ENCODE measurements at places on chromosomes 2 and 18.

GRCh38 chr2:164053021-164053420 is 317.2 kb upstream of the FIGN start:
- DNase-seq: no peak

GRCh38 chr2:198102856-198103255 is 298.5 kb downstream of the PLCL1 start:
- DNase-seq: no peak

DNA sequence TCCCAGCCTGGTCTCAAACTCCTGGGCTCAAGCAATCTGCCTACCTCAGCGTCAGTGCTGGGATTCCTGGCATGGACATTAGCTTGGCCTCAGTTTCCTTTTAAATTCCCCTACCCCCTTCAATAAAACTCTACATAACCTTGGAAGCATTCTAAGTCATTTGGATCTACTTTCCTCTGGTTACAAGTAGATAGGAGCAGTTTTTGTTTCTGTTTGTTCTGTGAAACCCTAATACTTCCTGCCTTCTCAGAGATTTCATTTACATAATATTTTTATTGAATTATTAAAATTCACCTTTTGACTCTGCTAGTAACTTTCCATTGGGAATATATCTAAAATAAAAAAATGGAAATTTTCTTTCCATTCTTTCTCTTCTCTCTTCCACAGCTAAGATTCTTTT is 25.9 kb downstream of the GIGYF2 start:
- no peak for DNase-seq

DNA sequence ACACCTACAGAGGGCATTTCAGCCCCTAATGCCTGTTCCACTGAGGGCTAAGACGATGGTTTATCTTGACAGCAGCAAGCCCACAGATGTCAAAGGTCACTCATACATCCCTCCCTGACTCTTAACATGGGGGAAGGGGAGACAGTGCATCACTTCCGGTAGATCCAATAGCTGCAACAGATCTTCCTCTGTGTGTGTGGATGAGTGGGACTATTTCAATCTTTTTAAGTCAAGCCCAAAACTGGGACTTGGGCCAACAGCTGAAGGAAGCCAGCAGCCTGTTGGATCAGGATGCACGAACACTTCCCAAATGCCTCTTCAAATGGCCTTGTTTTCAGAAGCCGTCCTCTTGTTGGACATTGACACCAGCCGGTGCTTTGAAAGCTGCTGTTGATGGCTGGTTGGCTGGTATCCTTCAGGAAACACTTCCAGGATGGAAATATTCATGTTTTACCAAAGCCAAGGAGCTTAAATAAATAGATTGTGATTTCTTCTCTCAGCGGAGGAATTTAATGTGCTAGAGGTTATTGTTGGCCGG is 59.2 kb downstream of the IL1R2 start:
- no peak for DNase-seq

DNA sequence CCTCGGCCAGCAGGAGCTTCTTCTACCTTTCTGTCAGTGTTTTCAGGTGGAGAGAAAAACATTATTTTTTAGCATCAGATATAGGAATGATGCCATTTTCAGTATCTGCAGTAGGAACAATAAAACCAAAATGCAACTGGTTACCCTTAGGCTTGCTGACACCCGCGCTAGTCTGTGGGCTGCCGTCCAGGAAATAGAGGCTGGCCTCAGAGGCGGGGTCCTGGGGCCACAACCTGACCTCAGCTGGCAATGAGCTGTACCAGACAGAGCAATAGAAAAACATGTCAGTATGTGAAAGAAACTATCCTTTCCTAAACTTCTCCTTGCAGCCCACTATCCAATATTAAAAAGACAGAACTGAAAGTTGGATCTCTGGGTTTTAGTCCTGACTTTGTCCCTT is 4.6 kb upstream of the ST6GAL2 start:
- DNase-seq: no peak

GRCh38 chr2:11396467-11397445 is 52.3 kb upstream of the ROCK2 start:
- DNase-seq: no peak

GRCh38 chr2:224584785-224585210 is 365 bp downstream of the CUL3 start:
- DNase-seq: no peak

GRCh38 chr2:177296040-177296439 is 31.5 kb upstream of the NFE2L2 start:
- DNase-seq: no peak

GRCh38 chr2:172052000-172052983 is 33.0 kb upstream of the DLX1 start:
- DNase-seq: no peak

- no peak for DNase-seq
These were observed 82.7 kb upstream of the SLC39A10 start for GRCh38 chr2:195574312-195574711.

DNA sequence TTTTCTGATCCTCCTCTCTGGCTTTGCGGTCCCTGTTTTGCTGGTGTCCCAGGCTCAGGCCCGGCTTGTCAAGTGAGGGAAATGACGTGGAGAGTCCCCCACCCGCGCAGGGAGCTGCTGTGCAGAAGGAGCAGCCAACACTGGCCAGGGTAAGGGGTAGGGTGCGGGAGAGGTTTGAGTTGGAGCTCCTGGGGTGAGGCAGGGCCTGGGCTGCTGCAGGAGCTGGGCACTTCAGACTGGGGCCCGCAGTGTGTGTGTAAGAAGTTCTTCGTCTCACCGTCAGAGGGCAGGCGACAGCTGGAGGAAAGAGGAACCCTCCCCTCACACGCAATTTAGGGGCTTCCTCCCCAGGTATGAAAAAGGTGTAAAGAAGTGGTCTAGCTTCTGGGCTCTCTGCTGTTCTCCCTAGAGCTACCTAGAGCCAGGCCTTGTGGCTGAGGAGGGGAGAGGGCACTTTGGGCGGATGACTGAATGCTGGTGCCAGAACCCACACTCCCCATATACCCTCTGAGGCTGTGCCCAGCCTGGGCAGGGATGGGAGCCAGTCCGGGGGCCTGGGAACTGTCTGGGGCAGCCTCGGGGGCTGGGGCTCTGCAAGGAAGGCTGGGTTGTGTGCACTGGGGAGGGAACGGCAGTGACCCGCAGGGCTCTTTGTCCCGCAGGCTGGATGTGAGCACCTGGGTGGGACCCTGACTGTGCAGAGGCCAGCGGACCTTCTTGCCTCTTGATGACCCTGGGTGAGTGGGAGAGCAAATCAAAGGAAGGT is 11.8 kb downstream of the CELF4 start:
- no peak for DNase-seq

DNA sequence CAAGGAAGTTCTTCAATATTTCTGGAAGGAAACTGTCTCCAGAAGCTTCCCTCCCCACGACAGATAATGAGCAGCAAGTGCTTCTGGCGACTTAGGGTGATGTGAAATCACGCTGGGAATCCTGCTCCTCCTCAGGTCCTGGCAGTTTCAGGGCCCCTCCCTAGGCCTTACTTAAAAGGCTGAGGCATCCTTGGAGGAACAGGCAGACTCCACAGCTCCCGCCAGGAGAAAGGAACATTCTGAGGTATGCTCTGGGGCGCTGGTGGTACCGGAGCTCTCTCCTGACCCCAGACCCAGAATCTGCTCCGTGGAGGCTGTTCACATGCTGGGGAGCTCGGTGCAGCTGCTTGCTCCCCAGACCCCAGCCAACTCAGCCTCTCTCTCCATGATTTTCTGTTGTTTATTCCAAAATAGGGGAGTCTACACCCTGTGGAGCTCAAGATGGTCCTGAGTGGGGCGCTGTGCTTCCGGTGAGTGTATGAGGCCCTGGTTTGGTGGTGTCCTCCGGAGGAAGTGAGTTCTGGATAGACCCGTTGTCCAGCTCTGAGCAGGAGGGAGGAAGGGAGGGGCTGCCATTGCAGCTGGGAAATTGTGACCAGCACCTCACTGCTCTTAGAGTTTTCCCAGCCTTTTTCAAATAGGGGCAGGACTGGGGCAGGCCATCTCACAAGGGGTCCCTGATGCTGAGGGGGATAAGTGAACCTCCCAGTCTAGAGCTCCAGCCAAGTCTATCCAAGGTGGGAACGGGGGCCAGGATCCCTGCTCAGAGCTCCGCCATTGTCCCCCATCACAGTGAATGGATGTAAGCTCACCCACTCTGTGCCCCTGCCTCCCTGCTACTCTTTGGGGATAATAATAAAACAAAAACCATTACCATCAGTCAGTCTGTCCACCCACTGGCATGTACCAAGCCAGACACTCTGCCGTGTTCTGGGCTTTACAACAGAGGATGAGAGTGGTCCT is at the start of gene IL36RN:
IL36RN (plus strand) TSS at position 201 of the 963 bp plus-strand sequence; CDS start at position 442, 241 bp downstream.
- no peak for DNase-seq

Data from stimulated activated CD4-positive, alpha-beta T cell treated with anti-CD3 and anti-CD28 coated beads, Interleukin-12 subunit alpha, Interleukin-12 subunit beta, amount 100 ng/mL, for 48 hours (primary cell).